Skin of body (tissue), 3 donors: ENCODE measurements at places on chromosomes 6 and 20. TPM values are rescaled to one million over a fixed set of nuclear protein-coding genes. Genes with fewer than 3 reads are reported as not detected.

PRSS35 gene
- 4.4 TPM for total RNA-seq

CST4 gene
- not detected for total RNA-seq

AIF1 gene
- total RNA-seq, result 23.8 TPM

OSTM1 gene
- total RNA-seq, result 12.2 TPM

BMP5 gene
- total RNA-seq, result 5.0 TPM

BFSP1 gene
- 1.3 TPM for total RNA-seq

FKBP1A gene
- 102 TPM for total RNA-seq

ME1 gene
- 11.4 TPM for total RNA-seq

GRCh38 chr20:23655491-23656211, 17.9 kb upstream of the CST3 start:
- no peak for DNase-seq

DNA sequence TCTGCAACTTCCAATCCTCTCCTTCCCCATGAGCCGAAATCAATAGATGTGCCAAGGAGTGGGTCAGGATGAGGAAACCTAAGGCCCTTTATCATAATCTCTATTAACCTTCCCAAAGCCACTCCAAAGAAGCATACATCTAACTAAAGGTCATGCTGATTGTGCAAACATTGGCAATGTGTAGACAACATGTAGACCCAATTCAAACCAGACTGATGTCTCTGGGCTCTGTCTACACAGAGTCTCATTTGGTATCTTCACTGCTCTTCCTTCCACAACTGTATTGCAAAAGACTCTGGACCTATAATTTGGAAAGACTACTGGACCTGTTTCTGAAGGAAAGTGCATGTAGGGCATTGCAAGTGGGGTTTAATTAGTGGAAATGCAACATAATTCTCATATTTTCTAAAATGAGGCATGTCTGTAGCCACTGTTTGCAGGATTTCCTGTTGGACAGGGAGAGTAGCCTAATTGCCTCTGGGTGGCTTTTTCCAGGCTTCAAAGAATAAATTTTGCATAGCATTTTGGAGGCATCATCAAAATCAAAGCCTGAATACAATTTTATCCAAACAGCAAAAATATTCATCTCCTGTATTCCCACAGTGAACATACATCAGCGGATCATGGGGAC, 35.0 kb upstream of the MLIP start:
- DNase-seq, result no peak

DNA sequence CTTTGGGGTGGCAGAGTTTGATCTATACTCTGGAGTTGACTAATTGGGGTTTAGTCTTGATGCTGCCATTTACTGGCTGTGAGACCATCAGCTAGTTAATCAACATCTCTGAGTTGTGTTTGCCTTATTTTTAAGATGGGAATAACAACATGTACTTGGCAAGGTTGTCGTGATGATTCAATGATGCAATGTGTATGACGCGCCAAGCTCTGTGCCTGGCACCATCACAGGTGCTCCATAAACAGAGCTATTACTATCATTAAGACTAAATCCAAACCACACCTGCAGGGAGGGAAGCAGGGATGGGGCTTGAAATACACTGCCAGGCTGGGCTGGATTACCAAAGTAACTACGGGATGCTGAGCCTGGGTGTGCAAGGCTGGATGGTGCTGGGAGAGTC, 60.1 kb upstream of the E2F3 start:
- no peak for DNase-seq

- no peak for DNase-seq
These were observed 25.9 kb downstream of the ELOVL2 start for GRCh38 chr6:11018225-11018624.

DNA sequence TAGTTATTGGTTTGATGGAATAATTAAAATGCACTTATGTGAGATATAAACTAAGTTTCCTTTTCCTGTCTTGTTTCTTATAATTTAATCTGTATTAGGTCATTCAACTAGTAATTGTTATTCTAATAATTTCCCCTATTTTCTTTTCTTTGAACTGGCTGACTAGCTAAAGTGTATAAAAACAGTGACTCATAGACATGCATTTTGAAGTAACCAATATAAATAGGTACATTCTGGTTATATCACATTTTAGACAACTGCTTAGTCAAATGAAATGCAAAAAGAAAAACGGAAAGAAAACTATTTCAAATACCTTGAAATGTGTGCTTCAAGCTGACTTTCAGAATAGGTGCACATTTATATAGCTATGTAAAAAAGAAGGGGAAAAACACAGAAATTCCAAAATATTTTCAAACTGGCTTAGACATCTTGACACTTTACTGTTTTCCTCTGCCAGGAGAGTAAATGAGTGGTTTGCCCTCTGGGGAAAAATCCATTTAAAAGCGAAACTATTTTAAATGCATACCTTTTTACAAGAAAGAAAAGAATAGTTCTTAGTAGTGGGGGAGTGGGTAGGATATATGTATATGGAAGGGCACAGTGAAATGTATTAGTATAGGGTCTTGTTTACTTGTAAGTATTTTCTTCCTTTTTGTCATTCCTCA, 28.3 kb downstream of the KCNQ5 start:
- no peak for DNase-seq

- DNase-seq, result no peak
These were observed 226.0 kb upstream of the TSHZ2 start for GRCh38 chr20:52746190-52746589.

- no peak for DNase-seq
These were observed 162.8 kb downstream of the SYNE1 start for GRCh38 chr6:152474354-152474753.

GRCh38 chr20:51529081-51529681, 13.3 kb downstream of the NFATC2 start:
- DNase-seq, result peak; percentile 94

DNA sequence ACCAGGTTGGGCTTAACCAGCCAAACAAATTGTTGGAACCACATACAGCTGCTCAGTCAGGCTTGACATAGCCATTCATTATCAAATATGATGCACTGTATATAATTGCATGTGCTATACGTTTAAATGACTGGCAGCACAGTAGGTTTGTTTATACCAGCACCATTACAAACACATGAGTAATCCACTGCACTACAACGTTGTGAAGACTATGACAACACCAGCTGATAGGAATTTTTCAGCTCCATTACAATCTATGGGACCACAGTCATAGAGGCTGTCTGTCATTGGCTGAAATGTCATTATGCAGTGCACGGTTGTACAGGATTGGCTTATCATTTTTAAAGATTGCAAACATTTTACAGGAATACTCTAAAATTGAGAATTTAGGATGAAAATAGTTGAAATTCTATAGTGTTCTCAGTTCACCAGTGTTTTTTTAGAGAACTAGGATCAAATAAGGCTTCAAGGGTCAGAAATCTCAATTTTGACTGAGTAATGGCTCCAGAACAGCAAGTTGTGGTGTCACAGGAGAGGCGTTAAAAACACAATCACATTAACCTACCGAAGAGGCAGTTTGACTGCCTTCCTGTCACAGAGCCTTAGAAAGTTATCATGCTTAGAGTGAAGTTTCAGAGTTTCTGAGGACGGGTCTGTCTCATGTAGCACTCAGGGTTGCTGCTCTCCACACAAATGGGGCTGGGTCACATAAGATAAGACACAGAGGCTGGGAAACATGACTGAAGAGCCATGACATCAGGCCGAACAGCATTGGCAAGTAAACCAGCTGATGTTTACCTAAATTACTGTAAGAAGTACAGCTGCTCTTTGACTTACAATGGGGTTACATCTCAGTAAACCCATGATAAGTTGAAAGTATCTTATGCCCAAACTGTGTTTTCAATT, 60.7 kb upstream of the SMLR1 start:
- DNase-seq, result no peak

DNA sequence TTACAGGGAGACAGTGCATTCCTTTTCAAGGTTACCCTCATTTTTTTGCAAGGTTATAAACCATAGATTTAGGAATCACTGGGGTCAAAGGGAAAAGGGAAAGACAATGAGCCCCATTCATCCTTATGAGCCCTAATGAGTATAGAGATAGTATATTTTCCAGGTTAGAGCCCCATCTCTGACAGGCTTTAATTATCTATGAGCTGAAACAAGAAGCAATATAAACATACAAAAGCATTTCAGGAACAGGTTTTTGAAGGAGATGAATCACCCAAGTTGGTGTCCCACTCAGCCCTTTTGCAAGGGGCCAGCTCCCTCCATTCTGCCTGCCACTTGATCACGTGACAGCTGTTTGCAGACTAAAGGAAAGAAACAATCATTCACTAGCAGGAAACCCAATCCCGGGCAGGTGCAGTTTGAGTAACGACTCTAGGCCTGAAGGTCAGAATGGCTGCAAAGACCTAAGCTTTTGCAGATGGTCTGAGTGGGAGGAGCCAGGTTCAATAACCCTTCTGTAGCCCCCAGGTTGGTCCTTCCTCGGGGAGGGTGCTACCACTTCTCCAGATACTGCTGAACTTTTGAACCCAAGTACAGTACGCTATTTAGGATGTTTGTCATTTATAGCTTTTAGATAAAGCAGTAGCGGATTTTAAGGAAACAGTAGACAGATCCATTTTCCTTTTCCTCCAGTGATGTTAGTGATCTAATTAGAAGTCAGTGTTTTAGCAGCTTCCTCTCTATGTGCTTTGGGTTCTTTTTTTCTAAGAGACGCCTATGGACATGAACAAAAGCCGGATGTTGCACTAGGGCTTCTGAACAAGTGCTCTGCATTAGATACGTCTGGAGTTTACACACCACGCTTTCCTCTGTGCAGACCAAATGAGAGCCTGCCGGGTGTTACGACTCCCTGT, 253.2 kb downstream of the SOX4 start:
- DNase-seq, result peak; percentile 45

GRCh38 chr6:82980086-82980485, 85.6 kb downstream of the UBE3D start:
- DNase-seq, result peak; percentile 4

GRCh38 chr6:7730001-7730783, 4.3 kb downstream of the BMP6 start:
- DNase-seq, result no peak

DNA sequence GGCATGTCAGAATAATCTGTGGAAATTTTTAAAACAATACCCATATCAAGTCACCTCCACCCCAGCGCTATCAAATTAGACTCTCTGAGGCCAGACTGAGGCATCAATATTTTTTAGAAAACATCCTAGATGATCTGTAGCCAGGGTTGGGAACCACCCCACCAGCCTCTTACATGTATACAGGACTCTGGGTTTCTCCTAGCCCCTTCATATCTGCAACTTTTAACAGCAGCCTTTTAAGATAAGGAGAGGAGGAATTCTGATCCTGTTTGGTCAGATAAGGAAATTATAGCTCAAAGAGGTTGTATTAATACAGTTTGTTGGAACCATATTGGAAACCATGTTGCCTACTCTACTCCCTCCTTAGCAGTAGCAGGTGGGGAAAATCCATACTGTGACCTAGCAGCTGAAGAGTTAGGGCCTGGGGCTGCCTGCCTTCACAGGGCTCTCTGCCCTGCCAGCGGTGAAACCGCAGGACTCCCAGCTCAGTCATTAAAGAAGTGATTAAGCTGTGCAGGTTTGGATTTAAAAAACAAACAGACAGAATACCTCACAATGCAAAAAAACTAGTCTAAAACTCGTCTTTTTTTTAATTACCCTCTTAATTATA, 30.0 kb downstream of the BRPF3 start:
- DNase-seq, result no peak

- DNase-seq, result no peak
These were observed 4.2 kb upstream of the NCR3 start for GRCh38 chr6:31597006-31597405.
